ENCODE measurements at places on chromosomes 1 and 21.

- DNase-seq: no peak
Measured at GRCh38 chr1:175356727-175357126, 164.2 kb upstream of the KIAA0040 start.

DNA sequence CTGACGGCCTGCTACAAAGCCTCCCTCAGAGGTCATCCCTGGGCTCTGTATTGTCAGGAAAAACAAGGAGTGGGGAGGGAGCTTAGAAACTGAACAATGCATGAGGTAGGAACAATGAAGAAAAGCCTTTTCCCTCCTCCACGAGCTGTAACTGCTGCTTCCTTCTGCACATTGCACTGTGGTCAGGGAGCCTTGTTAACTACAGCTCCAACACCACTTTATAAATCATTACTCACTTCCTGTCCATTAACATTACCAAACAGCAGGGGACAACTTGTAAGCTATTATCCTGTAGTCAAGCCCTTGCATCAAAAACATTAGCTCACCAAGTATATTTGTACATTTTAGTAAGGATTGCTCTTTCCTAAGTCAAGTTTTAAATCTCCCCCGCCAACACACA lies 336.0 kb upstream of the NR5A2 start:
- DNase-seq: no peak

DNA sequence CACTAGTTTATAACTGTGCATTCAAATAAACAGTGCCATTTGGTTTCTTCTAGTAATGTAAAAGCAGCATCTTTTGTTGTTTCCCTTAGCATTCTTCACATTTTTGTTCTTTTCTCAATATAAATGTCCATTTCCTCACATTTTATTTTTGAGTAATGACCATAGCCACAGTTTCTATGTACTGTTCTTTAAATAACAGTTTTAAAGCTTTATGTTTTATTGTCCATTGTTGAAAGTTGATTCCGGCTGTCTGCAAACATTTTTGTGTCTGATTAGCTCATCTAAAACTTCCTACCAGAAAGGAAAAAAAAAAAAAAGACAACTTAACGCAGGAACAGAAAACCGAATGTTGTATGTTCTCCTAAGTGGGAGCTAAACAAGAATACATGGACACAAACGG lies 139.7 kb downstream of the MAGI3 start:
- DNase-seq: no peak

DNA sequence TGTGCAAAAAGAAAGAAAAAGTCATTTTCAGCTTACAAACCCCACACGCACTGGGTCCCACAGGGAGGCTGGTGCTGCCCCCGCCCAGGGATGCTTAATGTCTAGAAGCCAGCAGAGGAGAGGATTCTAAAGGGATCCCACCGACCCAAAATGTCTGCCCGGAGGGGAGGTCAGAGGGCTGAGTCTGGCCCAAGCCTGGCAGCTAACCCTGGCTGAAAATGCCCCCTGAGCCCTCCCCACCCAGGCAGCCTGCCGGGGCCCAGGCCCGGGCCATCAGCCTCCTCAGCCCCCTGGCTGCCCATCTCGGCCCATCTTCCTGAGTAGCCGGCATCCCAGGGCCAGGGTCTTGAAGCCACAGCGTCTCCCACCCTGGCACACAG lies 33.5 kb downstream of the ACOT7 start:
- DNase-seq: no peak

GRCh38 chr1:29953961-29954360 lies 717.6 kb downstream of the PTPRU start:
- no peak for DNase-seq

DNA sequence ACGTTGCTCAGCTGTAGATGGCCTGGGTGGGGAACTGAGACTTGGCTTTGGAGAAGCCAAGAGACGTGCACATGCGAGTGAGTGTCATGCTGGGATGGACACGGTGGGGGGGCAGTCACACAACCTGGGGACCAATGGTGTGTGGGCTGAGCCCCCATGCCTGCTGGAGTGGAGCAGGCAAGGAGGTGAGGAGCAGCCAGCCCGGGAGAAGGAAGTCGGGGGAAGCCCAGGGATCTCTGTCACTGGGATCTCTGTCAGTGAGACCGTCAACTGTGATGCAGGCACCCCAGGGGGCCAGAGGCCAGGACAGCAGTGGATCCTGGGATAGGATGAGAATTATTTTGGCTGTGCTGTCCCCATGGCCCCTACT lies 11.0 kb upstream of the ZNF669 start:
- no peak for DNase-seq

- no peak for DNase-seq
Measured at GRCh38 chr1:150532860-150533259, 16.3 kb upstream of the ADAMTSL4 start.

DNA sequence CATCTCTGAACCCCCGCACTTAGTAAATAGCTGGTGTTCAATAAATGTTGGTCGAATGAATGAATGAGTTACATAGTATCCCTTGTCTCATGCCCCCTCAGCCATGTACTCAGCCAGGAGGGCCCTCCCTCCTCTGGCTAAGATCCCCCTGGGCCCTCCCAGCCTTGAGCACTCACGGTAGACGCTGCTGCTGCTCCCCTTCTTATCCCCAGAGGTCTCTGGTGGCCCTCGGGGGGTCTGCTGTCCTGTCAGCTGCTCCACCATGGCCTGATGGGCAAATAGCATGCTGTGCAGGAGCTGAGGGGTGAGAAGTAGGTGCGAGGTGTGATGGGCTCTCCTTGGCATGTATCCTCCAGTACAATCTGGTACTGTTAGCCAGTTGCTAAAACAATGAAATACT lies 1.9 kb downstream of the ETV3L start:
- no peak for DNase-seq
